Neural crest cell (in vitro differentiated cells): ENCODE measurements at places on chromosomes 16 and 17. TPM values are rescaled to one million over a fixed set of nuclear protein-coding genes. Genes with fewer than 3 reads are reported as not detected.

Gene TBC1D3I
- total RNA-seq: 0.71 and 0.96 TPM in 2 replicates

Gene SOST
- not detected in 2 replicates for total RNA-seq

Gene SLC5A11
- total RNA-seq: not detected in 2 replicates

Gene RAP1GAP2
- total RNA-seq: 0.84 and 1.0 TPM in 2 replicates

Gene ARL16
- total RNA-seq: 51.0 and 53.7 TPM in 2 replicates

Gene GPR179
- 0.07 and 0.20 TPM in 2 replicates for total RNA-seq

DNA sequence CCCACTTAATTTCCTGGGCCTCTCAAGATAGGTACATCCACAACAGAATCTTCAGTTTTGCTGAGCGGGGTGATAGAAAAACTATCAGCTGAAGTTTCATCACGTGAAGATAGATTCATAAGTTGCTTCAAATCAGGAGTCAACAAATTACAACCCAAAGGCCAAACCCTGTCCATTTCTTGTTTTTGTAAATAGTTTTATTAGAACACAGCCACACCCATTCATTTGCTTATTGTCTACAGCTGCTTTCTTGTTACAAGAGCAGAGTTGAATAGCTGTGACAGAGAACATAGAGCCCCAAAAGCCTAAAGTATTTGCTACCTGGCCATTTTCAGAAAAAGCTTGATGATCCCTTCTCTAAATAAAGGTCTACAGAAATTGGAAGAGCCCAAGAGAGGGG lies 300.1 kb upstream of the CDH5 start:
- H3K4me1 ChIP-seq: no peaks in the 10 kb centered on the region
- no peaks in the 10 kb centered on the region for H3K36me3 ChIP-seq
- DNase-seq: no peak
- H3K27me3 ChIP-seq: peaks cover 11% of the 10 kb centered on the region

- no peak for DNase-seq
- peaks cover 16% of the 10 kb centered on the region for H3K27me3 ChIP-seq
- no peak overlapping the region for H3K4me3 ChIP-seq
These were observed 130.8 kb upstream of the IRX3 start for GRCh38 chr16:54417384-54417783.

DNA sequence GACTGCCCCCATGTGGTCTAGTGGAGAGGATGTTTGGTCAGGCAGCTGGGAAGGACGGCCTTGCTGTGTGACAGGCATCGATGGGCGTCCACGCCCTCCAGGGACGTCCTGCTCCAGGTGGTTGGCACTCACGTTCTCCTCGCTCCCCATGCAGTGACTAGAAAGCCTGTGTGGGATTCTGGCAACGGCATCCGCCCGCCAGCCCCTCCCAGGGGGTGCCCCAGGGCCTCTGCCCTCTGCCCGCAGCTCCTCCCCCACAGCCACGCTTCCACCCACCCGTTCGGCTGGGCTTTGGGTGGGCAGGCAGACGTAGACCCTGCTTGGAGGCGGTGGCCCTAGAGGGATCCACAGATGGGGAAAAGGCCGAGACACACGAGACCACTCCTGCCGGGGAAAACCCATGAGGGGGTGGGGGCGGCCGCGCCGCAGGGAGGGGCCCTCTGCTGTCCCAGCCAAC lies 4.7 kb upstream of the IL17C start:
- peaks cover 20% of the 10 kb centered on the region for H3K27me3 ChIP-seq
- H3K27ac ChIP-seq: no peak overlapping the region
- H3K4me3 ChIP-seq: peak overlapping the region; percentile 41
- peaks cover 4% of the 10 kb centered on the region for H3K4me1 ChIP-seq
- H3K36me3 ChIP-seq: no peaks in the 10 kb centered on the region

- peaks cover 3% of the 10 kb centered on the region for H3K36me3 ChIP-seq
- H3K27ac ChIP-seq: no peak overlapping the region
- no peaks in the 10 kb centered on the region for H3K4me1 ChIP-seq
These were observed 15.9 kb downstream of the GNPTG start for GRCh38 chr16:1367486-1368174.

- H3K27ac ChIP-seq: peak overlapping the region; percentile 25
- peaks cover 43% of the 10 kb centered on the region for H3K4me1 ChIP-seq
- no peak for DNase-seq
- peak overlapping the region; percentile 29 for H3K4me3 ChIP-seq
- peaks cover 5% of the 10 kb centered on the region for H3K36me3 ChIP-seq
These were observed 29.8 kb downstream of the NXN start for GRCh38 chr17:949623-950303.

GRCh38 chr17:65297916-65298315 lies 160.7 kb downstream of the RGS9 start:
- no peak overlapping the region for H3K4me3 ChIP-seq
- no peak for DNase-seq
- H3K4me1 ChIP-seq: peaks cover 7% of the 10 kb centered on the region
- peaks cover 2% of the 10 kb centered on the region for H3K36me3 ChIP-seq

GRCh38 chr17:47184681-47185080 lies 4.4 kb downstream of the CDC27 start:
- no peak for DNase-seq
- H3K27me3 ChIP-seq: no peaks in the 10 kb centered on the region
- no peak overlapping the region for H3K27ac ChIP-seq
- peak overlapping the region; percentile 35 for H3K4me3 ChIP-seq

GRCh38 chr17:67055811-67056745 lies 11.7 kb downstream of the CACNG1 start:
- DNase-seq: no peak
- no peak overlapping the region for H3K4me3 ChIP-seq
- no peak overlapping the region for H3K27ac ChIP-seq
- H3K27me3 ChIP-seq: no peaks in the 10 kb centered on the region
- H3K4me1 ChIP-seq: no peaks in the 10 kb centered on the region

DNA sequence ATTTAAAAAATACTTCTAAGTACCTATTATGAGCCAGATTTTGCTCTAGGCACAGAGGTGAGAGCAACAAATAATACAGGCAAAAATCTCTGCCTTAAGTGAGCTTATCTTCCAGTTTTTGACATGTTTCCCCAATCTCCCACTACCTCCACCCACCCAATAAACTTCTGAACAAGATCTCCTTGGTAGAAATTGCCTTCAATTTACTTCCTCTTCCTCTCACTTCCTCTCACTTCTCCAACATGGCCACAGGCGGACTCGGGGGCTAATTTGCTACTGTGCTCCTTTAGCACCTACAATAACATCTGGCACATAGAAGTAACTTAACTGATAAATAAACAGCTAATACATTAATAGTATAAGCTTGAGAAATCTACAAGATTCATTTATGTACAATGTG lies 82.6 kb downstream of the CACNG1 start:
- no peaks in the 10 kb centered on the region for H3K27me3 ChIP-seq
- no peak overlapping the region for H3K27ac ChIP-seq
- no peaks in the 10 kb centered on the region for H3K4me1 ChIP-seq

GRCh38 chr16:17294856-17295255 lies 175.9 kb downstream of the XYLT1 start:
- no peaks in the 10 kb centered on the region for H3K27me3 ChIP-seq
- DNase-seq: no peak
- H3K4me1 ChIP-seq: peaks cover 25% of the 10 kb centered on the region
- no peak overlapping the region for H3K27ac ChIP-seq

DNA sequence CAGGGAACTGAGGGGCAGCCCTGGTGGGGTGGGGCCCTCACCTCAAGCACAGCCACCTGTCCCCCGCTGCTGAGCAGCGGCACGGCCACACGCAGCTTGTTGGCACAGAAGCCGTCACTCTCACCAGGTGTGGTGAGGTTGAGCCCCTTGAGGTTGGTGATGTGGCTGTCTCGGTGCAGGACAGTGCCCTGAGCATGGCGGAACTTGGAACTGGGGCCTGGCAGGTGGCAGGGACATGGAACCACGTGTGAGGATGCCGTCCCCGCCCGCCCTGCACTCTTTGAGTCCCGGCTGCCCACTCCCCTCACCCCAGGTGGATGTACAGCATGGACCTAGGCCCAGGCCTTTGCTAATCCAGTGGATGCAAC lies 9.7 kb upstream of the VASN start:
- DNase-seq: no peak
- peaks cover 2% of the 10 kb centered on the region for H3K36me3 ChIP-seq
- H3K4me3 ChIP-seq: no peak overlapping the region
- no peak overlapping the region for H3K27ac ChIP-seq
- H3K27me3 ChIP-seq: no peaks in the 10 kb centered on the region

DNA sequence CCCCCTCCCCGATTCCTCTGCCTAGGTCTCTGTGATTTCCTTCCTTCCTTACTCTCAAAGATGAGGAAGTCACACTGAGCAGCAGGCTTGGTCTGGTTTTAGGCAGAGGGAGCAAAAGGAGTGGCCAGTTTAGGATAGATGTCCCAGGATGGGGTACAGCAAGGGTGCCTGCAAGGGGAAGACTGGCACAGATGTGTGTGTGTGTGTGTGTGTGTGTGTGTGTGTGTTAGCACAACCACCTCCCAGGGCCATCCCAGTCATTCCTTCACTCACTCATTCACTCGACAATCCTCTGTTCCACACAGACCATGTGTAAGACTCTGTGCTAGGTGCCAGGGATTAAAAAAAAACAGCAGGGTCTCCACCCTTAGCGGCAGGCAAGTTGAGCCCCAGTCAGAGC lies 35.9 kb downstream of the TMEM132E start:
- peak overlapping the region; percentile 23 for H3K4me3 ChIP-seq
- DNase-seq: no peak
- H3K27ac ChIP-seq: no peak overlapping the region
- no peaks in the 10 kb centered on the region for H3K36me3 ChIP-seq
- H3K4me1 ChIP-seq: peaks cover 55% of the 10 kb centered on the region
- H3K27me3 ChIP-seq: peaks cover 6% of the 10 kb centered on the region

- DNase-seq: no peak
- H3K27me3 ChIP-seq: no peaks in the 10 kb centered on the region
- H3K4me1 ChIP-seq: peaks cover 20% of the 10 kb centered on the region
- H3K36me3 ChIP-seq: no peaks in the 10 kb centered on the region
- H3K27ac ChIP-seq: no peak overlapping the region
- H3K4me3 ChIP-seq: no peak overlapping the region
These were observed 69.8 kb downstream of the RMI2 start for GRCh38 chr16:11414815-11415775.

DNA sequence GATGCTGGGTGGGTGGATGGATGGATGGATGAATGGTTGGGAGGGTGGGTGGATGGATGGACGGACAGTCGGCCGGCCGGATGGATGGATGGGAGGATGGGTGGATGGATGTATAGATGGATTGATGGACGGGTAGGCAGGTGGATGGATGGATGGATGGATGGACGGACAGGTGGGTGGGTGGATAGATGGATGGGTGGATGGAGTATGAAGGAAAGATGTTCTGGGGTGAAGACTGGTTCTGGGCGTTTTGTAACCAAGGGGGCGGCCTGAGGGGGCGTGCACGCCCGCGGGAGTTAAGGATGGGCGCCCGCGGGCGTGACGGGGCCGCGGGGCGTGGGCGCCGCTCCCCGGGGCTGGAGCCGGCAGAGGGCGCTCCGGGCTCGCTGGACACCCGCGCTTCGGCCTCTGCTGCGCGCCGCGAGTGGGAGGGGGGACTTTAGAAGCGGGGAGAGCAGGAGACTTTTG lies at the start of gene NECAB2:
Gene NECAB2 (plus strand): TSS at position 407 of the 468 bp plus-strand sequence. CDS start 405 bp downstream, outside the sequence.
- peaks cover 11% of the 10 kb centered on the region for H3K27me3 ChIP-seq
- no peaks in the 10 kb centered on the region for H3K36me3 ChIP-seq
- no peaks in the 10 kb centered on the region for H3K4me1 ChIP-seq
- H3K27ac ChIP-seq: peak within 1 kb of the TSS; percentile 13
- H3K4me3 ChIP-seq: peak within 1 kb of the TSS; percentile 81
